Lower lobe of right lung (tissue), 2 donors: ENCODE measurements at places on chromosomes 16 and 17. TPM values are rescaled to one million over a fixed set of nuclear protein-coding genes. Genes with fewer than 3 reads are reported as not detected.

DNA sequence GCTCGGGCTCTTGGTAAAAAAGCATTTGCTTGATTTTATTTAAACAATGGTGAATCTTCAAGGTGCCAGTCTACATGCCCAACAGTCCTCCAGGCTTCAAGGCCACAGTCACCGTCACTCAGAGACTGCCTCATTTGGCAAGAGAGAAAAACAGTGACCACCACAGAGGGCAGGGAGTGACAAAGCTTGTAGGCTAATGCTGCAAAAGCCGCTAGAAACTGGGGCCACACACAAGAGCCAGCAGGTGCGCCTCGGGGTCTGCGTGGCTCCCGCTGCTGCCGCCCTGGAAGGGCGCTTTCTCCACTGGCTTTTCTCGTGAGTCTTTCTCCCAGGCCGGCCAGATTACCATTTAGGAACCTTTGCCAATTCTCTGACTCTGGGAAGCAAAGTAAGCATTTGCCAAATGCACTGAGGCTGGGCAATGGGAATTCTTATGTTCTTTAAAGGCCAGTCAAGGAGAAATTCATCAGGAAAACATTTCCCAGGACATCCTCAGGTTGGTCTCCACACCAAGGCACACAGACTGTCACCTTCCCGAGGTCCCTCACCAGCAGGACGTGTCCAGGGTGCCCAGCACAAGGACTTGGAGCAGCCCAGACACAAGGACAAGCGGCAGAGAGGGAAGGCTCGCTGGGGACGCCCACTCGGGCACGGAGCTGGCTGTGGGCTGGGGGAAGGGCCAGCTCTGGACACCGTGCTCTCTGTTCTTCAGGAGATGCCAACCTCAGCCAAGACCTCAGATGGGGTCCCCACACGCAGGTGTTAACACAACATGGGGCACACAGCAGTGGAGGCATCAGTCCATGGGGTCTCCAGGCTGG is 12.5 kb upstream of the C16orf95 start:
- H3K27ac ChIP-seq = no peak overlapping the region
- peaks cover 58% of the 10 kb centered on the region for H3K36me3 ChIP-seq
- peaks cover 5% of the 10 kb centered on the region for H3K4me1 ChIP-seq

DNA sequence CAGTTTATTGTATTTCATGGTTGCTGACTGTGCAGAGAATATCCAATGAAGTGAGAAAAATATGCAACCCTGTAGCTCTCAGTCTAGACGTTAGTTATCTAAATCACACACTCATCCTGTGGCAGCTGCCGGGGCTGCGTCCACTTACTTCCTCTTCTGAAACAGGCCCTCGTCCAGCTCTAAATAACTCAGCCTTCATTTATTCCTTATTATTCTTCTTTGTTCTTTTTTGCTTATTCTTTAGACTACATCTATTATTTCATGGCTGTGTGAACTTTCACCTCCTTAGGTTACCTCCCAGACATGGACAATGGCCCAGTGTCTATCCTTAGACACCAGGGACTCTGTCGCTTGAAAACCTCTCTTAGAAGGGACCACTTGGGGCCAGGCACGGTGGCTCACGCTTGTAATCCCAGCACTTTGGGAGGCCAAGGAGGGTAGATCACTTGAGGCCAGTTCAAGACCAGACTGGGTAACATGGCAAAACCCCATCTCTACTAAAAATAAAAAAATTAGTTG is 3.4 kb upstream of the THUMPD1 start:
- H3K27ac ChIP-seq = no peak overlapping the region
- DNase-seq = peak; percentile 66
- H3K4me1 ChIP-seq = peaks cover 19% of the 10 kb centered on the region
- no peaks in the 10 kb centered on the region for H3K36me3 ChIP-seq
- no peak overlapping the region for H3K4me3 ChIP-seq
- H3K27me3 ChIP-seq = no peaks in the 10 kb centered on the region

DNA sequence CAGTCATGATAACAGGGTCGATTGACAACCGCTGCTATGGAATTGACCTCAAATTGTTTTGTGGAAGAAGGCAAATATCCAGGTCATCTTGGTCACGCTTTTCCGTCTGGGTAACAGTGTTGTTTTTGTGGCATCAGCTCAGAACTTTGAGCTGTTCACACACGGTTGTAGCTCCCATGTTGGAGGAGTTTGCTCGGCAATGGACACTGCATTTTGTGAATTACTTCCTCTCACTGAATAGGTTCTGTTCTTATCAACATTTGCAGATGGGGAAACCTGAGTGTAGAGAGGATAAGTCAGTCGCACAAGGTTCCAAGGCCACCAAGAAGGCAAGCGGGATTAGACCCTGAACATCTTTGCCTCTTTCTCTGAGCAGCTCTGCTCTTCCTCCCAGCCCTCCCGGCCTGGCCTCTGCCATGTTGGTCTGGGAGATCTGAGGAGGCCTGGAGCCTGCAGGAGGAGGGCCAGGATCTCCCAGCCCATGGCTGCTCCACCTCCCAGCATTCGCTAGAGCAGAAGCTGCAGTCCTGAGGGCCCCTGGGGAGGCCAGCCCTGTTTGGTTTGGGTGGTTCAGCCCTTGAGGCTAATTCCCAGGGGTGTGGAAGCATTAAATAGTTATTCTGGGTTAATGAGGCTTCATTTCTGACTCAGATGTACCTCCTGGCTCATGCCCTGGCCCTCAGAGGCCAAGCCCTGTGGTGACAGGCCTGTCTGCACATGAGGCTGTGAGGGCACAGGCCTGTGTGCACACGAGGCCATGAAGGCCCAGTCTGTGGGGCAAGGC is 154.1 kb upstream of the PLCG2 start:
- H3K27ac ChIP-seq = peak overlapping the region; percentile 51
- no peak for DNase-seq
- no peaks in the 10 kb centered on the region for H3K27me3 ChIP-seq
- H3K36me3 ChIP-seq = peaks cover 22% of the 10 kb centered on the region
- H3K4me3 ChIP-seq = no peak overlapping the region

DNA sequence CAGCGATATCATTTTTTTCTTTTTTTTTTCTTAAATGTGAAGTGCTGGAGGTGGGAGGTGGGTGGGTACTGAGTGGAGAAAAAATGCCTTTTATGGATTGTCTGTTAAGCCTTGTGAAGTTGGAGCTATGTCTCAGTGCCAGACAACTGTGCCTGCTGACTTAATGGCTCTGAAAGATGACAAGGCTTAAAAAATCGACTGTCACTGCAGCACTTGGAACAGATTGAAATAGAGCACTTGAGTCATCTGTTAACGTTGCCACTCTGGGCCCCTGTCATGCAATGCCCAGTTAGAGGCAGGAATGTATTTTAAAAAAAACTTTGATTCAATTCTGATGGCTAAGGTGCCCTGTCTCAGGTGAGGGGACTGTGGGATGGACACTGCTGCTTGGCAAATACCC is 108.2 kb upstream of the HS3ST2 start:
- H3K4me3 ChIP-seq = no peak overlapping the region
- no peak overlapping the region for H3K27ac ChIP-seq
- no peaks in the 10 kb centered on the region for H3K4me1 ChIP-seq

GRCh38 chr17:72775237-72775636 is 317.3 kb downstream of the SLC39A11 start:
- DNase-seq = no peak
- H3K27me3 ChIP-seq = no peaks in the 10 kb centered on the region
- no peaks in the 10 kb centered on the region for H3K36me3 ChIP-seq
- H3K4me3 ChIP-seq = no peak overlapping the region

DNA sequence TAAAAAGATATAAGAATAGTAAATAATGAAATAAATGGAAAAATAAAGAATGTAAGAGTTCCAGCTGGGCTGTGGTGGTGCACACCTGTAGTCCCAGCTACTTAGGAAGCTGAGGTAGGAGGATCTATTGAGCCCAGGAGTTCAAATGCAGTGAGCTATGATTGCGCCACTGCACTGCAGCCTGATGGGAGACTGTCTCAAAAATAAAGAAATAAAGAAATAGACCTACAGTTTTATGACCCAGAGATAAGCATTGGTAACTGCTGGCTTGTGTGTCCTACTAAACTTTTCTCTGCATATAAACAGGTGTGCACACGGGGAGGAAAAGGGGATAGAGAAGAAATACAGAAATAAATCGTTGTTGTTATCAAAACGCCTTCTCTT is 7.8 kb upstream of the PDP2 start:
- H3K36me3 ChIP-seq = no peaks in the 10 kb centered on the region
- peaks cover 10% of the 10 kb centered on the region for H3K4me1 ChIP-seq
- peak overlapping the region; percentile 73 for H3K27ac ChIP-seq
- no peak for DNase-seq

DNA sequence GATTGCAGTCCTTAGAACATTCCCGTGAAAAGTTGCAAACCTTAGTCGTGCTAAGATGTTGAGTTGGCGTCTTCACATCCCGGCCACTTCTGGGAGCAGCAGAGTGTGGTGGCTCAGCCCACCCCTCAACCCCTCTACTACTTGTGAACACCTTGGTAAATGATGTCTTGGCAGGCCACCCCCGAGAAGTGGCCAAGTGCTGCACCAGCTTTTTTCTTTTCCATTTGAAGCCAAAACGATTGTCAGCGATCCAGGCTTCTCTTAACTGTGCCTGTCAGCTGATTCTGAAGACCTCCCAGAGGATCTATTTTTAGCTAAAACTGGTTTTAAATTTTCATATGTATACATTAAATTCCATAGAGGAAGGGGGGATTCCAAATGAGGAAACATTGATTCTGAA is 247.5 kb downstream of the CDH13 start:
- no peaks in the 10 kb centered on the region for H3K27me3 ChIP-seq
- no peak overlapping the region for H3K27ac ChIP-seq
- no peak overlapping the region for H3K4me3 ChIP-seq
- H3K36me3 ChIP-seq = no peaks in the 10 kb centered on the region
- DNase-seq = no peak

GRCh38 chr17:9074131-9074530 is 52.8 kb downstream of the NTN1 start:
- no peak overlapping the region for H3K4me3 ChIP-seq
- no peak for DNase-seq
- H3K27ac ChIP-seq = no peak overlapping the region
- H3K36me3 ChIP-seq = no peaks in the 10 kb centered on the region

Gene ITGA2B
- total RNA-seq = 5.2 TPM

Gene TNFRSF17
- 1.4 TPM for total RNA-seq
